Vagina (tissue), 2 donors: ENCODE measurements at places on chromosomes 4 and X.

GRCh38 chr4:149008415-149009025 is 566.3 kb upstream of the NR3C2 start:
- no peak for DNase-seq

DNA sequence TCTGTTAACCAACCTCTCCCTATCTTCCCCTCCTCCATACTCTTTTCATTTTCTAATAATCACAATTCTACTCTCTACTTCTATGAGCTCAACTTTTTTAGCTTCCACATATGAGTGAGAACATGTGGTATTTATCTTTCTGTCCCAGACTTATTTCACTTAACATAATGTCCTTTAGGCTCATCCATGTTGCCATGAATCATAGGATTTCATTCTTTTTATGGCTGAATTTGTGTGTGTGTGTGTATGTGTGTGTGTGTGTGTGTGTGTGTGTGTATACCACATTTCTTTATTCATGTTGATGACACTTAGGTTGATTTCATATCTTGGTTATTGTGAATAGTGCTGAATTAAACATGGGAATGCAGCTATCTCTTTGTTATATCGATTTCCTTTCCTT is 37.4 kb downstream of the RUFY3 start:
- DNase-seq, result no peak

- no peak for DNase-seq
Observed at GRCh38 chr4:182840108-182840507, 77.1 kb downstream of the DCTD start.

DNA sequence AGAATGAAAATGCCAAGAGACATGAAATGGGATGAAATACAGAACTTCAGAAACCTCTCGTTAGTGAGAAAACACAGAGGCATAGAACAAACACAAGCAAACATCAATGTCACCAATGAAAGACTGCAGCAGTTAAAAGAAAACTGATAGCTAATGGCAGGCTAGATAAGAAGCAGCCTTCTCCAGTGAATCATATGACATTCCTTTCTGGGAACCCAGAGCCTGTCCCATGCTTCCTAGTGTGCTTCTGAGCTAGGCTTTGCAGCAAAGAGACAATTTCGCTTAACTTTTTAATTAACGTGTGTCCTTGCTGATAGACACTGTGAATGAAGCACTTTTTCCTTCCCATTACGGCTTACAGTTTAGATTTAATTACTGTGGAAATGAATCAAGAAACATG is 444.6 kb downstream of the IL15 start:
- no peak for DNase-seq

DNA sequence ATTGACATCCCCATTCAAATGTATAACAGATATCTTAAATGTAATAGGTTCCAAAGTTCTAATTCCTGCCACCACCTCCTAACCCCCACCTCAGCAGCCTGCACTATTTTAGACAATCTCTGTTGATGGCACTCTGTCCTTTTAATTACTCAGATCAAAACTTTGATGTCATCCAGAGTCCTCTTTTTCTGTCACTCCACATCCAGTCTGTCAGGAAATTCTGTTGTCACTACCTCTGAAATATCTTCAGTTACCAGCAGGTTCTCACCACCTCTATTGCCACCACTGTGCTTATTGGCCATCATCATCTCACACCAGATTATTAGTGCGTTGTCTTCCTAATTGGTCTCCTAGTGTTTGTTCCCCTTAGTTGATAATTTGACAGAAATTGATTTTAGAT is 76.2 kb downstream of the PTPN13 start:
- DNase-seq, result no peak

- no peak for DNase-seq
Observed at GRCh38 chr4:26022346-26023202, 108.6 kb downstream of the SMIM20 start.

DNA sequence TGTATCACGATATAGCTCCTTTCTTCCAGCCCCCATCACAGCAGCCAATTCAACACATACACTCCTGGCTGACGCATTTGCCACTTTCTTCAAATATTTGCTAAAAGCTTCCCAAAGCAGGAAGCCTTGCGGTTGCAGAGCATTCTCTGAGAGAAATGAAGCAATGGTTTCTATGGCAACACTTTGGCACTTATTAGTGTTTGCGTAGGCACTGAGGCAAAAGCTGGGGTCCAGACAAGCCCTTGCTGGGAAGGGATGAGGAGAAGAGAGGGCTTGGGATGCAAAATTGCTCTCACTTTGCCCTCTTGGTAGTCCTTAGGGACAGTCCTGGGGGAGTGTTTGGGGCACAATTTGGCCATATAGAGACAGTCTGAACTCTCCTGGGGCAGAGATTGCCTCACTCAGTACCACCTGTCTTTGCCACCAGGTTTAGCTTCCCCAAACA is 55.0 kb upstream of the PAK3 start:
- DNase-seq, result no peak

DNA sequence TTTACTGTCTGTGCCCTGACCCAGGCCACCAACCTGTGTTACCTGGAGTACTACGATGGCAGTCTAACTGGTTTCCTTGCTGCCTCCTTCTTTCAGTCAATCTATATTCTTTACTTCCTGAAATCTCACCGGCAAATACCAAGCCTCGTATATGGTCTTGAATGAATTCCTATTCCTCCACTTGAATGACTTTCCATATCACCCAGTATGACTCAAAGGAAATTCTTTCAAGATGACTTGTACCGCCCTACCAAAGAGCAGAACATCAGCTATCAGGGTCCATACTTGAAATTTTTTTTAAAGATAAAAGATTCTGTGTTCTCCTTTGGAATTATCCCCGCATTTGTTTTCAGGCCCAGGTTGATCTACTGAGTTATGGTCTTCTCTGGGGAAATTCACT is 378.0 kb downstream of the AFF2 start:
- DNase-seq, result no peak

DNA sequence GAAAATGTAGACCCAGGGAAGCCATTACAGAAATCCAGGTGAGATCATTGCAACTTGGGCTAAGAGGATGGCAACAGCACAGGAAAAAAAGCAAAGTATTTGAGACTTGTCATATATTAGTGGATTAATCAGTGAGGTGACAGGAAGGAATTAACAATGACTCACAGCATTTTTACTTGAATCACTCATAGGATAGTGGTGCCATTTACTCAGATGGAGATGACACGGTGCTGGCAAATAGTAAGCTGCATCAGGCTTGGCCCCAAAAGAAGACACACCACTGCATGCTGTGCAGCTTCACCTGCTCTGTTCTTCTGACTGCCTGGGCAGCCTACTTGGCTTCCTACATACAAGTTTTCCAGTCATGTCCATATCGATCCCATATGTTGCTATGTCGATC is 144.8 kb downstream of the FRYL start:
- DNase-seq, result no peak

DNA sequence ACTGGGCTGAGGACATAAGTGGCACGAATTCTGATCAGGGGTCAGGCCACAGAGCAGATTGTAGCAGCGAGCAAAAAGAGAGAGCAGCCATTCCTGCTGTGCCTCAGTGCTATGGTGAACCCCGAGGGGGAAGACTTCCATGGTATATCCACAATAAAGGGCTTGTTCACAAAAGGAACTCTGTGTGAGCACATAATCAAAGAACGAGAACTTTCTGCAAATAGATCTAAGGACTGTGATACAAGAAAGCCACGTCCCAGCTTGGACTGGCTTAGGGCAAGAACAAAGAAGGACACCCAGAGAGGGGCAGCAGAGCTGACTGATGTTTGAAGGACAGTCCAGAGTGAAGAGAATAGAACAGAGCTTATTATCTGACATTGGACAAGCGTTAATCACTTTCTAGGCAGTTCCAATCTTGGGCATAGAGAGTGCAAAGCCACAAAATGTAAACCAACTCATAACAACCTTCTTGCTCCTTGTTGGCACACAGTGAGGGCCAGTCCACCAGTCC is 24.0 kb downstream of the PPEF2 start:
- no peak for DNase-seq

- no peak for DNase-seq
Observed at GRCh38 chr4:100816436-100817045, 298.7 kb upstream of the EMCN start.

- DNase-seq, result no peak
Observed at GRCh38 chr4:105605493-105605892, 53.1 kb downstream of the ARHGEF38 start.

- no peak for DNase-seq
Observed at GRCh38 chrX:66919280-66919832, 280.5 kb upstream of the EDA2R start.

DNA sequence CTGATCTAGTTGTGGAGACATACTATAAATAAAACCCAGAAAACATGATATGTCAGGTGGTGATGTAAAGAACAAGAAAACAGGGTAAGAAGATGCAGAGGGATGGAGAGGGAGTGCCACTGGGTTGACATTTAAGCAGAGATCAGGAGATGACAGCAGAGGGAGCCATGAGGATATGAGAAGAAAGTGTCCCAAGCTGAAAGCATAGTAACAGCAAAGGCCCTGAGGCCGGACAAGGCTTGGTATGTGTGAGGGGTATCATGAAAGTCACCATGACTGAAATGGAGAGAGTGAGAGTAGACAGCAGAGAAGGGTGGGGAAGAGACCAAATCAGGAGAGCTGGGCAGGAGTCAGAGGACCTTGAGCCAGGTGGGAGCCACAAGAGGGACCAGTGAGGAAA is 3.4 kb downstream of the GPKOW start:
- DNase-seq, result no peak

DNA sequence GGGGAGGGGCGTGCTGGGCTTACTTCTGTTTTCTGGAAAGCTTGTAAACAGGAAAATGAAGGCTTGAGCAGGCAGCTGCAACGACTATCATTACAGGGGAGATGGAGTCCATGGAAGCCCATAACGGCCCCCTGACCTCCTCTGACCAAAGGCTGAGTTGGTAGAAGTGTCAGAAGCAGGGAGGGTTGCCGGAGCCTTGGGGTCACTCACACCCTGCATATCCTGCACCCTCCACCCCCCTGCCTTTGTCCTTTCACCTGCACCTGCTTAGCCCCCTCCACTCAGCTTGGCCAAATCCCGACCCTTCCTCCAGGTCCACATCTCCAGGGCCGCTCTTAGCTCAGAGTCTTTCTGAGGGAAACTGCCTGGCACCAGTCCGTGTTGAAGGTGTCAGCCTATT is 12.5 kb upstream of the MSX1 start:
- DNase-seq, result no peak

- no peak for DNase-seq
Observed at GRCh38 chr4:61773655-61774245, 573.6 kb downstream of the ADGRL3 start.

- DNase-seq, result no peak
Observed at GRCh38 chr4:48122756-48123155, 11.3 kb downstream of the TXK start.

DNA sequence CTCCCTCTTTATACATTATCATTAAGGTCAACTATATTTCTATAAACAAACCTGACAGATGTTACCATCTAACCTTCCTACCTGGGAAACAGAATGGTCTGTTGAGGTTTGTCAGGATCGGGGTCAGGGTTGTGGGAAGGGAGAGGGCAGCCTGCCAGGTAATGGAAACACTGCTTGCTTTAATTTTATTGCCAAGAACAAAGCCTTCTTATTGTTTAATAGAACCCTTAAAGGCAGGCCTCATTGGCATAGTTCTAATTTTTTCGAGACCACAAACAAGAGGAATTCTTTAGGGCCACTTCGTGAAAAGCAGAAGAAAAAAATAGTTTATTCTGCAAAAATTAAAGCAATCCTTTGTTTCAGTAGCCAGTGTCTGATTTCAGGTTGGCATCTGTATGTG is 113.2 kb downstream of the MID1 start:
- DNase-seq, result no peak

- DNase-seq, result no peak
Observed at GRCh38 chrX:119467842-119468550, at the start of gene SLC25A5. Gene SLC25A5, plus strand, starts transcription at chrX:119468444. Its CDS starts 72 bp downstream, at chrX:119468516.

- DNase-seq, result no peak
Observed at GRCh38 chr4:171186700-171187099, 626.5 kb upstream of the GALNTL6 start.

DNA sequence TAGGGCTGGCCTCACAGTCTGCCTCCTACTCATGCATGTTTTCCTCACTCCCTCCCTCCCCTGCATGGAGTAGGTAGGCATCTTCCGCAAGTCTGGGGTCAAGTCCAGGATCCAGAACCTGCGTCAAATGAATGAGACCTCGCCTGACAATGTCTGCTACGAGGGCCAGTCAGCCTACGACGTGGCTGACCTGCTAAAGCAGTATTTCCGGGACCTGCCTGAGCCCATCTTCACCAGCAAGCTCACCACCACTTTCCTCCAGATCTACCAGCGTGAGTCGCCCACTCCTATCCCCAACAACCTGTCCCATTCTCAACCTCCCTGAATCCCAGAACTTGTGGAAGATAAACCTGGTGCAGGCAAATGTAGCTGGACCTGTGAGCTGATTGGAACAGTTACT is 73.4 kb downstream of the STARD8 start:
- DNase-seq, result no peak

- no peak for DNase-seq
Observed at GRCh38 chr4:94700298-94700697, 57.5 kb upstream of the BMPR1B start.

DNA sequence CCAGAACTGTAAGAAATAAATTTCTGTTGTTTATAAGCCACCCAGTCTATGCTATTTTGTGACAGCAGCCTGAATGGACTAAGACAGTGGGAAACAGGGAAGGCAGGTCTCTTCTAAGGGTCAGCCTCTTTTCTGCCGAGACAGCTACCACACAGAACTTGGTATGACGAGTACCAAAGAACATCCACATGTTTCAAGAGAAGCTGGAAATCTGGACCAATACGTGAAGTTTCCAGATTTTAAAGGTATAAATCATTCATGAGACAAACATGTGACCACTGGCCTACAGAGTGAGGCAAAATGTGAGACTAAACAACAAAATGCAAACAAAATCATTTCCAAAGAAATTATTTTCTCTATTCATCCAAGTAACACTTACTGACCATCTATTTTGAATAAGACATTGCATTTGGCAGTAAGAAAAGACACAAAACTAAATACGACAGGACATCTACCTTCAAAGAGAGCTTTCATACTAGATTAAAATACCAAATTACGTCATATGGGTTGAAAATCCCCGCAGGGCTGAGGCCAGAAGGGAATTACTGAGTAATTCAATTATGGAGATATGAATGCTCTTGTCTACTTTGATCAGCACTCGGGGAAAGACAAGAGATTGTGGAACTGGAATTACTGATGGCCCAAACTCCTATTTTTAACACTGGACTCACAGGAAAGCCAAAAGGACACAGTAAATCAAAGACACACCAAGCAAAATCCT is 7.2 kb downstream of the SCARB2 start:
- DNase-seq, result peak; percentile 32

GRCh38 chr4:28444886-28445496 is 1584.3 kb downstream of the STIM2 start:
- no peak for DNase-seq

GRCh38 chrX:69493193-69493592 is 10.9 kb upstream of the NALF2 start:
- no peak for DNase-seq

DNA sequence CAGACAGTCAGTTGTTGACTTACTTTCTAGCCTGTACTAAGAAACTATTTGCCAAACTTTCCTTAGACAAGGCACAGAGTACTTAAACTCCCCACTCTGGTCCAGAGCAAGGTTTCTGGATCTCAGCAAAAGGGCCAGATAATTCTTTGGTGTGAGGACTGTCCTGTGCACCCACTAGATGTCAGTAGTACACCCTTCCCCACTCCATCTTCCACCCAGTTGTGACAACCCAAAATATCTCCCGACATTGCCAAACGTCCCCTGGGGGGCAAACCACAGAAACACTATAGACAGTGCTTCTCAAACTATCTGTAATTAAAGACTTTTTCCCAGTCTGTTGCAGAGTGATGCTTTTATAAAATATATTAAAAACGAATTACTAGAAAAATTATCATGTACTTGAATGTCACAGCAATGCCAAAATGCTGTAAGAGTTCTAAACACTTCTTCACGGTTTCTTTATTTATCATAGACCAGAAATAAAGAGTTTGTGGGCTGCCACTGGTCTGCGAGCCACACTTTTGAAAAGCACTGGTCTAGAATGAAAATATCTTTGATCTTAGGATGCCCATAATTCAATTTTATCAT is 203.5 kb downstream of the PRDM5 start:
- DNase-seq, result no peak
